Urinary bladder (tissue), 4 donors: ENCODE measurements at places on chromosomes 5 and 9. TPM values are rescaled to one million over a fixed set of nuclear protein-coding genes. Genes with fewer than 3 reads are reported as not detected.

Gene ADAMTS12
- total RNA-seq, result 28.8 TPM

Gene CCDC69
- 13.9 TPM for total RNA-seq

Gene WHRN
- total RNA-seq, result 2.4 TPM

Gene SHROOM1
- 7.2 TPM for total RNA-seq

DNA sequence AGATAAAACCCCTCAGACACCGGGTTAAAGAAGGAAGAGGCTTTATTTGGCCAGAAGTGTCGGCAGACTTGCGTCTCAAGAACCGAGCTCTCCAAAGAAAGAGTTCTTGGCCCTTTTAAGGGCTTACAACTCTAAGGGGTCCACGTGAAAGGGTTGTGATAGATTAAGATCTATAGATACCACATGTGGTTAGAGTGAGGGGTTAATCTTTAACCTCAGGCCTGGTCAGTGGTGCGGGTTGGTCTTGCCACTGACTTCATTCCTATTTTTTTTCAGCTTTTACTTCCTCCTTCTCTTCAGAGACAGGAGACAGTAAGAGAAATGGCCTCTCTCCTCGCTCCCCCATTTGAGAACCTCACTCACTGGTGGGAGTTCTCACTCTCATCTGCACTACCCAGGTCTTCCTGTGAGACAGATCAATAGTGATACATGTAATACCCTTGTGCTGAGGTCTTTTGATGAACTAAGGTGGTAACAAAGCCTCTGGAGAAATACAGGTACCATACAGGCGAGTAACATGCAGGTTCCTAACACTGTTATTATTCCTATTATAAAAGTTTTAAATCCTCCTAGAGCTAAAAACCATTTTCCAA, 52.4 kb upstream of the COX7C start:
- no peak for DNase-seq

DNA sequence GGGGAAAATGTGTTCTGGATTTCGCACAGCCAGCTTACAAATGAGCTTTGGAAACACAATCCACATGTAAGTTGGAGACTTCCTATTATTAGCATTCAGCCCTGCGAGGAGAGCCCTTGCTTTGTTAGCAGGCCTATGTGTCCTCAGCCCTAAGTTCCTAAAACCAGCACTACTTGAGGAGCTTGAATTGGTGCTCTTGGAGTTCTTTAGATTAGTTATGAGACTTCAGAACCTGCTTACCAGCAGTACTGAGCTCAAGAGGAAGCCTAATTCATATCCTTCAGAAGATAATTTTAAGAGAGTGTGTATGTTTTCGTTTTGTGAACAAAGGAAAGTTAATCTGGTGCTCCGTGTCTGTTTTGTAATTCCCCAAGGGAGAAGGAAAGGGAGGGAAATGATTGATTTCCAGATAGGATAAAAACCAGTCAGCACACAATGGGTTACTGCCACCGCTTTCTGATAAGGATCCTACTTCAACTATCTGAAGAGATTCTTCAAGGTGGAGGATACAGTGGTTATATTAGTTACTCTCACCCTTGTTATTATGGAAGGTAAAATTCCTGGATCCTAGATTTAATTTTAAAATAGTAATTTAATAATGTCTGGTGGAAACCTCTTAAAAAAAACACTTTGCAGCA, 35.2 kb downstream of the PIK3R1 start:
- DNase-seq, result no peak

DNA sequence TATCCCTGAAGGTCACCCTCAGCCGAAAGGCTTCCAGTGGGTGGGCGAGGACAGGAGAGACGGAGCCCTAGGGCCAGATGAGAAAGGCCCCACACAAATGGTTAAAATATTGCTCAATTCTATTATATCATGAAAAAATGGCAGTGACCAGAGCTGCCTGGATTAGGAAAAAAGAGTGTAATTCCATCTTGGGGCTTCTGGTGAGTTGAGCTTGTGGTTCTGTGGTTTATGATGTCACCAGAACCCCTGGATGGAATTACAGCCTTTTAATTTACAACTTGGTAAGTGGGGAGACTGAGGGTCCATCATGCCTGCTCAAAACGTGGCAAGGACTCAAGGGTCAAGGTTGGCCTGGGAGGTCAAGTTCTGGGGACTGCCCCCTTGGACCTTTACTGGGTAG, 55.5 kb upstream of the STC2 start:
- DNase-seq, result no peak

DNA sequence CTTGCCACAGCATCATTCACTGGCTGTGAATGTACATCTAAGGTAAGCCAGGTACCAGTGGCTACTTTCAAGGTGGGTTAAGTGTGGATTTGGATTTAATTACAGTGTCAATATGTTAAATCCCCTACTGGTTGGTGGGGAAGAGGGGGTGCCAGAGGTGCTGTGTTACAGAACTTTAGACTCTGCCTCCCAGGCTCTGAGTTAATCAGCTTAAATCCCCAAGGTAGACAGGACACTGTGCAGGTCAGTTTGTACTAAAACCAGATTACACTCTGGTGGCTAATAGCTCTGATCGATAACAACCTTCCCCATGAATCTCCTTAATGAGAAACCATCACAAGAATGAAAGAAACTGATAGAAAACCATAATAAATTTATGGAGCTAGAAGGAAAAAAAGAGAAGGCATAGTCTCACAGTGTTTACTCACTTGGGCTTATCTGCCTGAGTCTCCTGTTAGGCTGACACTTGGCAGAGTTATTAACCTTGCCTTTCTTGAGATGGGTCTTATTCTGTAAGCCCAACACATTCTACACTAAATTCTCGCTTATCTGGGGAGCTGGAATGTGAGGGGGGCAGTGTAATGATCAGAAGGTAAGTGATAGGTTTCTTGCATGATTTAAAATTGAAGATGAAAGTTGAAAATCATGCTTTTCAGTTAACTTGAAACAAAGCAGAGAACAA, 106.8 kb downstream of the LMNB1 start:
- DNase-seq, result no peak

GRCh38 chr5:141050622-141051520, at the start of gene PCDHB1:
Gene PCDHB1 (plus strand): TSS chr5:141051374. CDS start chr5:141051471, 97 bp downstream.
- DNase-seq, result no peak

DNA sequence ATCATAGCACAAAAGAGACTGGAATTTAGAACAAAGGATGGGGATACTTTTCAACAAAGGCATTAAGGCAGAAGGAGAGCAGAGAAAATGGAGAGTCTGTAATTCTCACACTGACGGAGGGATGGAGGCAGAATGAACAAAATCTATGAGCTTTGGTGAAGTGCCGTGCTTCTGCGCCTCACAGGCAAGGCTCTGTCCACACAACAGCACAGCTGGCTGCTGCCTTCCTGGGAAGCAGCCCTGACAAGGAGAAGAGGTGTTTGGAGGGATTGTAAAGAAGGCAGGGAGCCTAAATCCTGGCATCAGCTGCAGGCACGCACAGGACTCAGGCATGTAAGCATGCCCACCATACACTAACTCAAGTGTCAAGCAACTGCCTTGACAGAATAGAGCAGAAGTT, 485.2 kb upstream of the KIF2A start:
- DNase-seq, result no peak

DNA sequence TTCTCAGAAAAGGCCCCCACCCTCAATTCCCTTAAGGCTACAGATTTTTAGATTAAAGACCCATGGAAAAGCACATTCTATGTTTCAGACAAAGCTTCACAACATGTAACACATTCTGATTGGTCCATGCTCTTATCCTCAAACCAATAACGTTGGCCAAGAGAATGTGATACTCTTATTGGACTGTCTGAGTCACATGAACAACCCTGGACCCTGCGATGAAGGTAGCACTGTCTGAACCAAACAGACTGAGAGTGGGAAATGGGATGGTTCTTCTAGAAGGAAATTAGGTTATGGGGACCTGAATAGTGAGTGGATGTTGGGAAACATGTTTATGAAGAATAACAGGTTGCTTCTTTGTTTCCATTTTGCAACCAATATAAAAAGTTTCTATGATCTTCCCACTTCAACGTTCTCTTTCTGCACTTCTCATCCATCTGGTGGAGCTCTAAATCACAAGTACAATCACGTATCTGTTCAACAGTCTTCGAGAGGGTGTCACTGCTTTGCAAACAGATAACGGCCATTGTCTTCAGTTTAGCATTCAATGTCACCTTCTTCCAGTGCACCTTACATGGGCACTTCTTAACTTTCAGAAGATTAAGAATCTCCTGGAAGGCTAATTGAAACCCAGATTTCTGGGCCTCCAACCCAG, 81.6 kb downstream of the PTCH1 start:
- DNase-seq, result no peak

DNA sequence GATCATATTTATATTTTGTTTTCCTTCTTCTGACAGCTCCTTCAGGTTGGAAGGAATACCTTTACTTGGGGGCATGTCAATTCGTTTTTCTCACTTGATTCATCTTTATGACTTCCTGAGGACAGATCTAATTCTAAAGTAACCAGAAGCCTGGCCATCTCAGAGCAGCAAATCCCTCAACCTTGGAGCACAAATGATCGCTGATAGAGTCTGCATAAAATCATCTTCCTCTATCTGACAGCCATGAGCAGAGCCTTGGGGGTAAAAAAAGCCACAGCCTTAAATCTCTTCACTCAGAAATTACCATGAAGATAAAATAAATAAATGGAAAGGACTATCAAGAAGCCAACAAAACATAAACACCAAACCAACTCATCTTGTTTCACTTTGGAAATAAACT, 325.8 kb downstream of the PRR16 start:
- no peak for DNase-seq

GRCh38 chr5:33969572-33970452, 14.7 kb downstream of the SLC45A2 start:
- no peak for DNase-seq

DNA sequence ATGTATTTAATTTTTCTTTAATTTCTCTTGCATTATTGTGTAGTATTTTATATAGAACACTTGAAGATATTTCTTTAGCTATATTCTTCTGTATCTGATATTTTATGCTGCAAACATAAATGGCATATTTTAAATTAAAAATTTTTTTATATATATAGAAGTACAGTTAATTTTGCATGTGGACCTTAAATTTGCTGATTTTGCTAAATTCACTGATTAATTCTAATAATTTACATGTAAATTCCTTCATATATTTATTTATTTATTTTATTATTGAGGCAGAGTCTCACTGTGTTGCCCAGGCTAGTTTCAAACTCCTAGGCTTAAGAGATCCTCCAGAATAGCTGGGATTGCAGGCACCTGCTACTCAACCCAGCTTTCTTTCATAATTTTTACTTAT, 276.9 kb downstream of the PRR16 start:
- DNase-seq, result no peak

- no peak for DNase-seq
Observed at GRCh38 chr5:134577796-134578577, 52.5 kb downstream of the JADE2 start.

DNA sequence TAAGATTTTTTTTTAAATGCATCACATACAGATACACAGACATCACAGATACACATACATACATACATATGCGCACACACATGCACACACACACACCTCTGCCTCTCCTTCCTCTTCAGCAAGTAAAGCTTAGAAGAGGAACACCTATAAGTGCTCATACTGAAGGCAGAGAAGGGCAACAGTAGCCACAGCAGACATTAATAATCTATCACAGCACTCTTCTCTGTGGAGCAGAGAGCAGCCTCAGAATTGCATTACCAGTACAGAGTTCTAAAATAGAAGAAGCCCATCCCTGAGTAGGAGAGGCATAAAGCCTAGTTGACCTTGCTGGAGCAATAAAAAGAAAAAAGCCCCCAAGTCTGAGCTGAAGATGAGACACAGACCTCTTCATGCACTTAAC, 110.6 kb downstream of the MLLT3 start:
- DNase-seq, result no peak

GRCh38 chr9:136204145-136204805, 653 bp downstream of the LHX3 start:
- no peak for DNase-seq
